ENCODE measurements at places on chromosomes 2 and 18.

GRCh38 chr2:60226943-60227342 is 326.5 kb downstream of the BCL11A start:
- no peak for DNase-seq

- no peak for DNase-seq
Measured at GRCh38 chr2:239075918-239076758, 228.3 kb downstream of the TWIST2 start.

GRCh38 chr2:96587843-96588242 is 50.3 kb downstream of the KANSL3 start:
- no peak for DNase-seq

DNA sequence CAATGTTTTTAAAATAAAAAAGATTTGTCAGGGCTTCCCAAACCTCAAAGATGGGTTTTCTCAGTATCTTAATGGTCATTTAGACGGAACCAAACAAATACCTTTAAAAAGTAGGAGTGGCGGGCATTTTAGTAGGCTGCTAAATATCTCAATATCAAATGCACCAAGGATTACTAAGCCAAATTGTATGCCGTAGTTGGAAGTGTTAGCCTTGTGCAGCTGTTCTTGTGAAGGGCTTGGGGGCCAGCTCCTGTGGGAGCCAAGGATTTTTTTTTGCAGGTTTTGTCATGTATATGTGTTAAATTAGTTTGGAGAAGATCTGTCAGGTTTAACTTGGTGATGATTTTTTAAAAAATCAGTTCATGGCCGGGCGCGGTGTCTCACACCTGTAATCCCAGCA is 52.1 kb downstream of the ACTR2 start:
- no peak for DNase-seq

DNA sequence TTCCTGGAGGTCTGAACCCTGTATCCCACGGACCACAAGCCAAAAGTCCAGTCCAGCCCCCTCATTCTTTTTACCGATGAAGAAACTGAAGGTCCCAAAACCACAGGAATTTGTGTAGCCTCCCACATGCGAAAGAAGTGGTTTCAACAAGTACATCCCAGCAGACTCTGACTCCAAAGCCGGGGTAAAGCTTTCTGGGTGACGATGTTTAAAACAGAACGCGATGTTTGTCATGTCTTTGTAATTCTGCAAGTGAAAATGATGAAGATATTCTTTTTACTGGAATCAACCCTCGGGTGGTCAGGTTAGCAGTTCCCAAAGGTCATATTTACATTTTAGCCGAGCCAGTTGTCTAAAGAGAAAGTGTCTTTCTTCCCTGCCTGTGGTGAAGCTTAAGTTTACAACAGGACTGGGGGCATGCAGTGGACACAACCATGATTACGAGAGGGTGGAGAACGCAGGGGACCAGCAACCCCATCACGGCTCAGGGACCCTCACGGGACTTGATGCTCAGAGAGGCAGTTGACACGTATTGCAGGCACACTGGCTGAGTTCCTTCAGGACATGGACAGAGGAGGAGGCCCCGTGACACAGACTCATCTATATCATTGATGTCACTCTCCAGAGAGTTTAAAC is 17.8 kb upstream of the TMEM131 start:
- DNase-seq: no peak

- no peak for DNase-seq
Measured at GRCh38 chr2:119485336-119486110, 38.8 kb downstream of the SCTR start.
